ENCODE measurements at places on chromosomes 16 and 17. TPM values are rescaled to one million over a fixed set of nuclear protein-coding genes. Genes with fewer than 3 reads are reported as not detected.

GRCh38 chr17:78910497-78911284 lies 7.7 kb upstream of the CEP295NL start:
- no peak for DNase-seq

The PTX4 gene
- total RNA-seq, result not detected

The TNFAIP1 gene
- total RNA-seq, result 36.8 TPM

GRCh38 chr16:73268366-73268993 lies 220.6 kb upstream of the ZFHX3 start:
- no peak for DNase-seq

DNA sequence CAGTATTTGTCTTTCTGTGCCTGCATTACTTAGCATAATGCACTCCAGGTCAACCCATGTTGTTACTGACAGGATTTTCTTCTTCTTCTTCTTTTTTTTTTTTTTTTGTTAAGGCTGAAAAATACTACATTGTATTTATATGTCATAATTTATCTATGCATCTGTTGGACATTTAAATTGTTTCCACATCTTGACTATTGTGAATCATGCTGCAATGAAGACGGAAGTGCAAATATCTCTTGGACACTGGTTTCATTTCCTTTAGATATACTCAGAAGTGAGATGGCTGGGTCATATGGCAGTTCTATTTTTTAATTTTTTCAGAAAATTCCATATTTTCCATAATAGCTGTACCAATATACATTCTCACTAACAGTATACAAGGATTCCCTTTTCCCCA lies 272.7 kb upstream of the PMFBP1 start:
- no peak for DNase-seq

The CLEC18B gene
- 0.94 TPM for total RNA-seq

- no peak for DNase-seq
Measured at GRCh38 chr16:4687416-4687815, 5.9 kb upstream of the NUDT16L1 start.

DNA sequence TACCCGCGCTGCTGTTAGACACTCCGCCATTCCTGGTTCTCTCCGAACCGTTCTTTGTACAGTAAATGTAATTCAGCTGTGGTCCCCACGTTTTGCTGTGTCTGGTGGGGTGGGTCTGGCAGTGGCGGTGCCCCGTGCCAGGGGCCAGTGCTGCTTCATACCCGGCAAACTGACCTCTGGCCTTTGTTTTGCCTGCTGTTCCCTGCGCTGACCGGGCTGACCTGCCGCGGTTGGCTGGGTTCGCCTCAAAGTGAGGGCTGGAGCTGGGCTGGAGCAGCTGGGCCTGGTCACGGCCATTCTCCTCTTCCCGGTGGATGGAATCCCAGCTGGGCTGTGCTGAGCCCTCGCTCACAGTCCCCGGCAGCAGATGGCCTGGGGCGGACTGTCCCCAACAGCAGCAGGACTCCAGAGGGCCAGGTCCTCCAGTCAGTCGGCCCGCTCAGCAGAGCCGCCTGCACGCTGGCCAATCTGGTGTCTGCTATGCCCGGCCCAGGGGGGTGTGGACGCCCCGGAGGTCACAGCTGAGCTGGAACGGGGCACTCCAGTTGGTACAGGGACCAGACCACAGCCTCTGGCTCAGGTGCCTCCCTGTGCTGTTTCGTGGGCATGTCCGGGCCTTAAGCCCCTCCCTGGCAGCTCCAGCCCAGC lies 1.5 kb upstream of the WFIKKN1 start:
- DNase-seq, result no peak

The DNAAF8 gene
- 2.5 TPM for total RNA-seq

- no peak for DNase-seq
Measured at GRCh38 chr17:9004132-9004960, 17.0 kb upstream of the NTN1 start.

The NOG gene
- not detected for total RNA-seq

GRCh38 chr16:86231321-86231995 lies 278.9 kb upstream of the FOXF1 start:
- no peak for DNase-seq

DNA sequence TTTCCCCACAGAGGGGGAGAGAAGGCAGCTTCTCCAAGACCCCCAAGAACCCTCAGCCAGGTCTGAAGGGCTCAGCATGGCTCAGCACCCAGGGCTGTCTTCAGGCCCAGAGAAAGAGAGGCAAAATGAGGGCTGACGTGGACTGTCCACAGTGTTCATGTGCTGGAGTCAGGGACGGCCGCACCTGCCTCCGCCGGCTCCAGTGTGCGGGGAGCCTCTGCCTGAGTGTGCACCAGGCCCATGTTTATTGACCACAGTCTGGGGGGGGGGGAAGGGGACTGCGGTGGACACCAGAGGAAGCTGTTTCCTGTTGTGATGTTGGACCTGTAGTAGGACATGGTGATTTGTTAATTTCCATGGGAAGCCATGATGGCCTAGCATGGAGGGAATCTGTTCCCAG lies 6.9 kb downstream of the MRM1 start:
- DNase-seq, result no peak

The PRSS27 gene
- 2.6 TPM for total RNA-seq

GRCh38 chr16:77183137-77183536 lies 7.9 kb upstream of the MON1B start:
- DNase-seq, result no peak

GRCh38 chr16:67893743-67894399 lies 817 bp downstream of the PSKH1 start:
- no peak for DNase-seq

The TMIGD1 gene
- total RNA-seq, result not detected

The ACSM5 gene
- not detected for total RNA-seq

DNA sequence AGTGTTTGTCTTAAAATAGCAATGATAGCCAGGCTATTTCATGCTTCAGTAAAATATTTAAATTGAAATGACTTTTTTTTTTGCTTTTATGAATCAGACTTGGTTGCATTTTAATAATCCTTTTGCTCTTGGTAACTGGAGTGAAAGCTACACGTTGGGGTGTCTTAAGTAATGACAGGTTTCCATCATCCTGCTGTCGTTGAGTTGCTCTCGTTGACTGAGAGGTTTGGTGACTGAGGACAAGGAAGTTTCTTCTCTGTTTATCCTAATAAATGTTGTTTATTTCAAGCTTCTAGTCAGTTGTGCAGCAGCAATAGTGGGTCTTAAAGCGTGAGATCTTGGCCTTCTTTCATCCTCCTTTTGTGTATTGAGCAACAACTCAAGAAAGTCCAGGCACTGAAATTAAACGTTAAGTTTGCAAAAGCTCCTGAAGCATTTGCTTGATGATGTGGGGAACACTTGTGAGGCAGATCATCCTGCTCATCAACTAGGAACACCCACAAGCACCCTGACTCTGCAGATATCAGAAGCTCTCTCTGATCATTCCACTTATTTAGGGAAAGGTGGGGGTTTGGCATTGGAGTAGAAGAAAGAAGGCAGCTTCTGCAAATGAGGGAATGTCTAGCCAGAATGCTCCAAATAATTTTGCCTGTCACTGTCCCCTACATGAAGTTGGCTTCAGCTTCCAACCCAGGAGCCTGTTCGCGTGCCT lies 179.1 kb downstream of the RBFOX1 start:
- no peak for DNase-seq

All from HT-29 (cell line).